Activated CD4-positive, CD25-positive, alpha-beta regulatory T cell treated with anti-CD3 and anti-CD28 coated beads, Interleukin-2, amount 50 U/mL, for 16 hours (primary cell): ENCODE measurements at places on chromosomes 6 and 20.

- DNase-seq = no peak
These were observed 105.5 kb downstream of the TULP4 start for GRCh38 chr6:158417760-158418098.

DNA sequence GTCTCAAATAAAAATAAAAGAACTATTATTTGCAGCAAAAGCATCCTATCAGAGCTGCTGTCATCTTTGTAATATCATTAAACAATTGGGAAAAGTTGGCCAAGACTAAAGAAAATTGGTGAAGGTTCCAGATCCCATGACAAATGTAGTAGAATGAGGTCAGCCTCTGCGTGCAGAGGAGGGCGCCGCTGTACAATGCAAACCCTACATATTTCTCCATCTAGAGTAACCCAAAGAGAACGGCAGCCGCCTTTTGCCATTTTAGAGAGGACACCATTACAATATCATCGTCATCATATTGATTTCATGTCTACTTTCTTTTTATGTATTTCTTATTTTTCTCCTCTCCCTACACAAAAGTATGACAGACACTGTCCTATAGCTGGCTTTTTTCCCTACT lies 59.5 kb downstream of the ZMYND8 start:
- DNase-seq = no peak

DNA sequence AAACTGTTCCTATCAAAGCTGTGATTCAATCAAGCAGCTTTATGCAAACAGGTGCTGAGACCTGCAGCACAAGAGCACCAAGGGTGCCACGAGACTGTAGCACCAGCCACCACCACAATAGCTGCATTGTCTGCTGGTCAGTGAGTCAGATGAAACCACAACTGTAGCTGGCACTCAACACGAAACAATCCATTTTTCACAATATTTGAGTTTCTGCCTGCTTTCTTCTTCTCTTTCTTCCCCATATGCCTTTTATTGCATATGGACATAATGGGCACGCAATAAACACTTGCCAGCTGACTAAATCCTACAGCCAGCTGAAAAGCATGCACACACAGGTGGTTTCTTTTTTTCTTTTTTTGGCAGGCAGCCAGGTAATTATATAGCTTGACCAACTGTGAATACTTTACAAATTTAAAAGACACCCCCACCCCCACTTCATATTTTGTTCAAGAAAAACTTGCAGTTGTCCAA lies 16.6 kb downstream of the SLC2A12 start:
- DNase-seq = no peak

- no peak for DNase-seq
These were observed 7.4 kb upstream of the SSTR4 start for GRCh38 chr20:23027721-23028120.

- DNase-seq = no peak
These were observed 70.4 kb upstream of the PTPN1 start for GRCh38 chr20:50439539-50440453.

GRCh38 chr6:7532232-7532631 lies 9.2 kb upstream of the DSP start:
- DNase-seq = no peak

GRCh38 chr20:41715526-41715925 lies 97.3 kb upstream of the CHD6 start:
- no peak for DNase-seq

GRCh38 chr6:148027201-148027600 lies 315.4 kb upstream of the SASH1 start:
- DNase-seq = no peak

DNA sequence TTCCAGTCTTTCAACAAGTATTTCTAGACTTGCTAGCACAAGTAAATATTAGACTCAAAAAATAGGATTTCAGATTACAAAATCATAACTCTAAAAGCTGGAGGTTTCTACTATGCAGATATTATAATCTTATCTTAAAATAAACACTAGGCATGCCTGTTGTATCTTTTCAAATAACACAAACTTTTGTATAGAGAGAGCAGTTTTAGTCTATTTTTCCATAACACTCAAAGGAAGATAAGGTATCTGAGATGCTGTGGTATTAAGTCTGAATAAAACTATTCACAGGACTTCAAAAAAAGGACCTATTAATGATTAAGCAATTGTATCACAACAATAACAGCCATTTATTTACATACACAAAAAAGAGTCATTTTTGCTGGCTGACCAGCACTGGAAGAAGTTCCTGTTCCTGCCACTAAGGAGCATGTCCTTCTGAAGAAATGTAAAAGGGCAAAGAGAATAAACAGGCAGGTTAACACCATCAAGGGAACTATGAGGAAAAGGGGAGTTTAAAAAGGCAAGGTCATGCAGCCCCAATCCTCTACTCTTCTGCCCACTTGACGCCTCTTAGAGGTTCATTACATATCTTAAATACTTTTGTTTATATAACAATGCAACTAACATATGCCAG lies 39.4 kb downstream of the REPS1 start:
- DNase-seq = no peak

GRCh38 chr20:4730780-4731179 lies 9.1 kb downstream of the PRND start:
- no peak for DNase-seq

- no peak for DNase-seq
These were observed 4.9 kb downstream of the OLIG3 start for GRCh38 chr6:137489046-137490005.

DNA sequence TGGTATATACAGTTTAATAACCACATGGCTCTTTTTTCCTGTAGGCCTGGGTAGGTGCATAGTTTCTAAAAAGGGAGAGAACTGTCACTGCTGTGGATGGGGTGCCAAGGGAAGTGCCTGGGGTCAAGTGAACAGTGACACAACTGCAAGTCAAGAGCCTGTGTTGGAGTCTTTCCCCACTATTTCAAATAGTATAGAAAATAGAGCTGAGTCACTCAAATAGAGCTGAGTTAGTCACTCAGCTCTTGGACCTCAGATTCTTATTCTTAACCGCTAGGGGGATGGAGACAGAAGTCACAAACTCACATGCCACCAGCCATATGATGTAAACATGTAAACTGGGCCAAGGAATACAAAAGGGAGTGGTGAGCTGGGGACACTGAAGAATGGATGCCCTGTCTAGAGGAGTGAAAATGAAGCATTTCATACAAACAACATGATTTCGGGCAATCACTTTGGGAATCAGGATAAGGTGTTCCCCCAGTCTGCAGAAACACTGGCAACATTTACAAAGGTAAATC lies 2.1 kb downstream of the NQO2 start:
- no peak for DNase-seq

- DNase-seq = no peak
These were observed 382.4 kb upstream of the MMS22L start for GRCh38 chr6:97665446-97665845.

DNA sequence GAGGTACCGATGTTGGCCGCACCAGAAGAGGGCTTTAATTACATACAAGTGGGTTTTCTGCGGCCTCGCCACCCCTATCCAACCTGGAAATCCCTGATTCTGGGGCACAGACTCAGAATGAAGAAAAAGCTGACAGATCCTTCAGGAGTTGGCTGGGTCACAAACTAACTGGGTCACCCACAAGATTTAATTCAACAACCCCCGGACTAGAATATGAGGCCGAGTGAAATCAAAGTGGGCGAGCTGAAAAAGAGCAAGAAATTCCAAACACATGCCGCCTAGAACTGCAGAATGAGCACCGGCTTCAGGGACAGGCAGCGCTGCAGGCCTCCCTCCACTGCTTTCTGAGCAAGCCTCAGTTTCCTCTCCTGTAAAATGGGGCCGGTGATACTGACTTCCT lies 30.0 kb downstream of the GRM4 start:
- no peak for DNase-seq

- no peak for DNase-seq
These were observed 358.2 kb downstream of the ARHGAP18 start for GRCh38 chr6:129351807-129352206.

DNA sequence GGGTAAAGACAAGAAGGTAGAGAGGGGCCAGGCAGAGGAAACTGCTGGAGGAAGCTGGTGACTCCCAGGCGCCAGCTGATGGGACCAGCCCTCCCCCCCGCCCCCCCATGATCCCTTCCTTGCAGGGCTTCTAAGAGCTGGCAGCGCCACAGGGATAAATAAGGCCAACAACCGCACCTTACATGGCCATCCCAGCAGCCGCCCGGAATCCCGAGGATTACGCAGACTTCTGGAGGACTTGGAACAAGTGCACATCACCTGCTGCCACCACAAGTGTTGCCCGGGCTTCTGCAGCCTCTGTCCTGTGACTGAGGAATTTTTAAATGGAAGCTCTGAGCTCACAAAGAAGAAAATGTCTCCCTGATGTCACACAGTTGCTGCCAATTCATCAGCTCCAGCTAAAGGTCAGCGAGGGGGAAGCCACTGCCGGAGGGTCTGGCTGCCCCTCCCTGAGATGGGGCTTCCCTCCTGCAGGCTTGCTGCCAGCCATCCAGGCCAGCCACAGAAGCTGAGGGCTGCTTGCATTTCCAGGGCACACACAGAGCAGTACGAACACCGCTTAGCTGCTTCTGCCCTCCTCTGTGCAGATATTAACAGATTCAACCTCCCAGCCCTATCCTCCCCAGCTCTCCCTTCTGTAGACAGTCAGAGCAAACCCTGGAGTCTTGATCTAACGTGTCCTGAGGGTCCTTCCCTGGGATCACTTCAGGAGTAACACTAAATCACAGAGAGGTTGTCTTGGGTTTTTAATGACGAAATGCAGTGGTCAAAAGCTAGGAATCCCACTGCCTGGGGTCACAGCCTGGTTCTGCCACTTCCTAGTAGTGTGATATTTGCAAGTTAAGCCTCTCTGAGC lies 38.6 kb upstream of the PIM1 start:
- no peak for DNase-seq

GRCh38 chr6:83019741-83020140 lies 45.9 kb downstream of the UBE3D start:
- DNase-seq = no peak

DNA sequence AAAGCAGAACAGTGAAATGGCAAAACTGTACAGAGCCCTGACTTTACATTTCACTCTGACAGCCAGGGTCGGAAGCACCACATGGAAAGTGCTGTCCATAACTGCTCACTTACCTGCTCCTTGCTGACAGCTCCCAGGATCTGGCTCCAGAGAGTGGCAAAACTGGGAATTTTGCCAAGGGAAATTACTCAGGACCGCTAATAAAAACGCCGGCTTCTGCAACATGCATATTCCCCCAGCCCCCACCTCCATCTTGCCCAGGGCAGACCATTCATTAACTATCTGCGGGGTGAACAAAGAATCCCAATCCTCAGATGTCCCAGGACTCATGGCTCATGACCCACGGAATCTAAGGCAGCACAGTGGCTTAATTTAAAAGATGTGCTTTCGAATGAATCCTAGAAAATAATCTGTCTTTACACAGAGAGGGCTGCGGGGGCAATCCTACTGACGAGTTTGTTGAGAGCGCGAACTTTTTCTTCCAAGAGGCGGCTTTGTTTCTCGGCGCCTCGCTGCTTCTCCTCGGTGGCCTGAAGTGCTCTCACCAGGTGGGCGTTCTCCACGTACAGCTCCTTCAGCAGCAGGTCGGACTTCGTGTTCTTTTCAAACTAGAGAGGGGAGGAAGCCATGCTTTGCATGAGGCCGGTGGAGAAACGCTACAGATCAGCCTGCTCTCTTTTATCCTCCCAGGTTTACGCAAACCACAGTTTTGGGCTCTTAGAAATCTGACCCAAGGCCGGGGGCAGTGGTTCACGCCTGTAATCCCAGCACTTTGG lies 45.8 kb downstream of the GINS1 start:
- no peak for DNase-seq

DNA sequence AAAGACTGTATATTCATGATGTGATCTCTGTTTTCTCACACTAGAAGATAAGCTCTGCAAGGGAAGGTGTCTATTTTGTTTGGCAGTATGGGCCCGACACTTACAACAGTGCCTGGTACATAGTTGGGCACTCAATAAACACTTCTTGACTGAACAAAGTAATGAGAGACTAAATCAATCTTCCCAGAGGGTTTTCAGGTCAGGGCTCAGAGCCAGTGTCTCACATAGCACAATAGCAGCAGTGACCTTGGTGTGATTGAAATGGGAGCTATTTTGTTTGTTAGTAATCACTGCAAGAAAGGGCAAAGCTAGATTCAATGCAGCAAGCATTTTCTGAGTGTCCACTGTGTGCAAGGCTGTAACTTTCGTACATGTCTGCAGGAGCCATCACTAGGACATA lies 26.4 kb upstream of the GCM1 start:
- no peak for DNase-seq

DNA sequence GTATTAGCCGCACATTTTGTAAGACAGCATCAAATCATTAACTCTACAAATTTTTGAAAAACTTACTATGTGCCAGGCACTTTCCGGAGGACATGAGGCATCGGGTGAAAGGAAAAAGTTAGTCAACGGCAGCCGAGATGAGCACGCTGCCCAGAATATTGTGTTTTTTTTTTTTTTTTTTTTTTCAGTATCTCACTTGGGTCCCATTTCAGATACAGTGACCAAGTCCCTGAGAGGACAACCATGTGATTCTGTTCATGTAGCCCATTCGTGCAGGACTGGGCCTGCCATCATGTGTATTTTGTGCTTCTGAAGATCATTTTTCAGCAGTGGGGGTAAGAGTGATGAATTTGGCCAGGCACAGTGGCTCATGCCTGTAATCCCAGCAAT lies 1.3 kb downstream of the SLA2 start:
- DNase-seq = no peak

DNA sequence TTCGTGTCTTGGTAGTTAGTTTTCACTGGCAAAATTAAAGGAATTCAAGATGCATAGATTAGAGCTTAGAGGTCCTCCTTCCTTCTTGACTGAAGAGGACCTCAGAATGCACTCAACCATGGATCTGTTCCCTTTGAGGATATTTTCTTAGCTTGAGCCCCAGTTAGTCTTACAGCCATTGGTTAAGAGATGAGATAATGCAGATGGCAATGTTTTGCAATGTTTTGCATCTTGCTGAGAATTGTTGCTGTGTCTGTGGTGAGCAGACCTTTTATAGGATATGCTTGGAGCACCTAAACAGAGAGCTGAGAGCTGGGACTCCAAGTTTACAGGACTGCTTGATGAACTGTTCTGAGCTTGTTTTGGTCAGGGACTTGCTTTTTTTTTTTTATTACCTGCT lies 107.5 kb downstream of the TMEM170B start:
- DNase-seq = no peak

- DNase-seq = no peak
These were observed 425.3 kb upstream of the BTBD3 start for GRCh38 chr20:11492386-11492785.

DNA sequence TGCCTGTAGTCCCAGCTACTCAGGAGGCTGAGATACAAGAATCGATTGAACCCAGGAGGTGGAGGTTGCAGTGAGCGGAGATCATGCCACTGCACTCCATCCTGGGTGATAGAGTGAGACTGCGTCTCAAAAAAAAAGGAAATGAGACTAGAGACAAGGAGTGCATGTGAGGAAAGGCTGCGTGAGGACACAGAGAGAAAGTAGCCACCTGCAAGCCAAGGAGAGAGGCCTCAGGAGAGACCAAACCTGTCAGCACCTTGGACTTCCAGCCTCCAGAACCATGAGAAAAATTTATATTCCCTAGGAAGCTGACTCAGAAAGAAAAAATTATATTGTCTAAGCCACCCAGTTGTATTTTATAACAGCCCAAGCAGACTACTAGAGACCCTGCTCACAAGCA lies 7.4 kb upstream of the BEND3 start:
- DNase-seq = no peak

GRCh38 chr20:39897058-39897457 lies 792.0 kb downstream of the MAFB start:
- DNase-seq = no peak

- DNase-seq = no peak
These were observed 73.7 kb downstream of the FARS2 start for GRCh38 chr6:5335020-5335419.

GRCh38 chr6:157774153-157775135 lies 48.6 kb upstream of the SNX9 start:
- no peak for DNase-seq

- no peak for DNase-seq
These were observed 118.8 kb downstream of the CDKAL1 start for GRCh38 chr6:20653085-20653479.

GRCh38 chr20:6828794-6829423 lies 61.4 kb downstream of the BMP2 start:
- no peak for DNase-seq
